CD8-positive, alpha-beta memory T cell (primary cell): ENCODE measurements at places on chromosomes 12 and 14.

- DNase-seq = no peak
These were observed 116.6 kb downstream of the BCL11B start for GRCh38 chr14:99155173-99156089.

GRCh38 chr14:104337351-104337750 is 199.0 kb downstream of the KIF26A start:
- no peak for DNase-seq

DNA sequence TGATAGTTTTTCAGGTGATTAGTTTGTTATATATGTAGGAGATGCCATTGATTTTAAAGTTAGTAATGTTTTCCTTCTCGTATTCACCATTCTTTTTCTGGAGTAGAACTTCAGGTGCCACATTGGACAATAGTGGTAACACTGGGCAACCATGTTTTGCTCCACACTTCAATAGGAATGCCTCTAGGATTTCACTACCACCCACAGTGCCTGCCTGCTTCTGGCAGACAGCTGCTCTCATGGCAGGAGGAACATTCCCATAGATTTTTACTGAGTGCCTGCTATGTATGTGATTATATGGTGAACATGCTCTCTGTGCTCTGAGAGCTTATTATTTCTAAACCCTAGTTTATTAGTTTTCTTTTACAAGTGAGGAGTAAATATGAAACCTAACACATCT is 53.7 kb downstream of the GCH1 start:
- no peak for DNase-seq

GRCh38 chr14:22381408-22381760 is 207.6 kb downstream of the DAD1 start:
- DNase-seq = no peak

DNA sequence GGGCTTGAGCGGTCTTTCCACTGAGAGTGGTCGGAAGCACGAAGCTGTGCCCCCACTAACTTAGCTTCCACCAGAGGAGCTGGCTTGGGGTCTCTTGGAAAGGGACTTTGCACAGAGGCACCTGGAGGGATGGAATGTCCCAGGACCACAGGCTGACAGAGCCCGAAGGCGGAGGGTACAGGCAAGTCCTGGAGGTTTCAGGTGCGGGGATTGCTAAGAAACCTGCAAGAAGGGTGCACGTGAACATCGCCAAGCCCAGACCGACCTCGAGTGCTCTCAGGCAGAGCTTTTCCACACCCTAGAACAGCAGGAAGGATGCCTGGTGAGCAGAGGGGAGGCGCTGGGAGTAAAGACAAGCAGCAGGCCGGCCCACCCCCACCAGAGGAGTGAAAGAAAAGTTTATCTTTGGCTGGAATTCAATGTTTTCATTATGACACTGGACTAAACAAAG is 61.6 kb downstream of the SERPINA3 start:
- DNase-seq = no peak

DNA sequence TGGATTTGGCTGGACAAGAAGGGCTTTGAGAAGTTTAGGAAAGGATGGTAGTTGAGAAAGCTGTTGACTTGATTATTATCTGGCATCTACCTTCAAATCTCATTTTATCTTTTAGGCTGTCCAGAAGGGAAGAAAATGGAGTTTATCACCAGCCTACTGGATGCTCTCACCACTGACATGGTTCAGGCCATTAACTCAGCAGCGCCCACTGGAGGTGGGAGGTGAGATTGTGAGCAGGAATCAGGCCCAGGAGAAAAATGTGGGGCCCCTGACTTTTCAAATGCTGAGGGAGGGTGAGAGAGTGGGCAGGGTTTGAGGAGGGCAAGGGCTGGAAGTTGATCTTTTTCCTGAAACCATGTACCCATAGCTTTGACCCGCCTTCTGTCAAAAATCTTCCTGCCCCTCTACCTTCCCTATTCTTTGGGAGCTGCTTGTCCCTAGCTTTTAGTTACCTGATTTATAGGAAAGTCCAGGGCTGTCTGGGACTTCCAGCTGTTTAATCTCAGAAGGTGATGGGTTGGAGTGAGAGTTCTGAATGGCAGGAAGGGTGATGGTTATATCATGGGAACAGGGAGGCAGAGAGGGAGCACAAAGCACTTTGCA is 134.2 kb downstream of the SMOC1 start:
- DNase-seq = no peak

DNA sequence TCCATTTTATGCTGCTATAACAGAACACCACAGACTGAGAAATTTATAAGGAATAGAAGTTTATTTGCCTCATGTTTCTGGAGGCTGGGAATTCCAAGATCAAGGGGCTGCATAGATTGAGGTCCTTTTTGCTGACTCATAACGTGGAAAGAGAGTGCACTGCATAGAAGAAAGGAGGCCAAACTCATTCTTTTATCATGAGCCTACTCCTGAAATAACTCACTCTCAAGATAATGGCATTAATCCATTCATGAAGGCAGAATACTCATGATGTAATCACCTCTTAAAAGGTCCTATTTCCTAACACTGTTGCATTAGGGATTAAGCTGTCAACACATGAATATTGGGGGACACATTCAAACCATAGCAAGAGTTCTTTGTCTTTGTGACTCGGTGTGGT is 60.0 kb upstream of the FBXO33 start:
- DNase-seq = no peak

DNA sequence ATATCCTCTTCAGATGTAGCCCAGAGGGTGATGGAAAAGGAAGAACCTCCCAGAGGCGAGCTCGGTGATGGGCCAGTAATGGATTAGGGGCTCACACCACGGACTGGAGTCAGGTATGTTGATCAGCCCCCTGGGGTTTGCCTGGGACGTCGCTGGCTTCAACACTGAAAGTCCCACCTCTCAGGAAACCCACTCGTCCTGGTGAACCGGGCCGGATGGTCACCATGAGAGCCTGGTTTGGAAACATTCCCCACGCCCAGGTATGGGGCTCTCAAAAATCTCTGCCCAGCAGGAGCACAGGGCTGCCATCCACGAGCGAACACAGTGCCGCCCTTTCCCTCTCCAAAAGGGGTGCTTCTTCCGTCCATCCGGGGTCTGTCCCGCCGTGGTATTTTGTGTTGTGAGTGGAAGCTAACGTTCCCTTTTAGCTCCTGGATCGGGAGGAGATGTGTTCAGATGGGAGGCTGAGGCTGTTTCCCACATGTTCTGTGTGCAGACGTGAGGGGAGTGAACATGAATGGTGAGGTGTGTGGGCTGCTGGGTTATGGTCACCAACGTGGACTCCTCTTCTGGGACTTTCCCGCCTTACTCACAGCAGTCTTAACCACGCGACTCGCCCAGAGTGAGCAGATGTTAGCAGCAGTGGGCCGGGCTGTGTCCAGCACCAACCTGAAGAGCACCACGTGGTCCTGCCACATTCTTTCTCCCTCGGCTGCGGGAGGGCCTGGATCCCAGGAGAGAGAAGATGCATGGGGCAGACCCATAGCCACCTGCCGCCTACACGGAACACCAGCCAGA is 139.2 kb downstream of the KIF26A start:
- no peak for DNase-seq

DNA sequence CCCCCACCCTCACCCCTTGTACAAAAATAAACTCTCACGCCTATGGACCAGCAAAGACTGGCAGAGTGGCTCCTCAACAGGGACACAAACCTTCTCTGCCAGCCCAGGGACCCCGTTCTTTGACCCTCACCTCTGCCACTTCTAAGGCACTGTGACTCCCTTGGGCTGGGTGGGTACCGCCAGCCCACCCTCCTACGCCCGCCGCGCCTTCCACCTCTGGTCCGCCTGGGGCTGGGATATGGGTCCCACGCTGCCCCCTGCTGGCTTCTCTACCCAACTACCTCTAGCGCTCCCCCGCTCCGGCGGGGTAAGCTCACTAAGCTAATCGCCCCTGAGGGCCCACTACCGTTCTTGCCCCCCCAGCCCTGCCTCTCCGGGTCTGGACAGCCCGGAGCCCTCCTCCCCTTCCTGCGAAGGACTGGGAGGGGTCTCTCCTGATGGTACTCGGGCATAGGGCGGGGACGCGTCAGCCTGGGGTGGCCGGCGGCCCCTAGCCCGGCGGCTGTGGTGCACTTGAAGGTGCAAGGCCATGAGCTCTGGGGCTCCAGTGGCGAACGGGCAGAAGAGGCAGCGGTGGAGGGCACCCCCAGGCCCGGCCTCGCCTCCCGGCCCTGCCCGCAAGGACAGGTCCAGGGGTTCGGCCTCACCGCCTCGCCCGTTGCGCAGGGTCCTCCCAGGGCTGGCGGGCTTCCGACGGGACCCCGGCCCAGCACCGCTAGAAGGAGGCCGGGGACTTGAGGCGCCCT is 8.1 kb downstream of the ZNF219 start:
- no peak for DNase-seq

GRCh38 chr12:107229827-107230226 is 136.5 kb upstream of the CRY1 start:
- no peak for DNase-seq

GRCh38 chr12:48889679-48890078 is 24.0 kb upstream of the RND1 start:
- DNase-seq = no peak

GRCh38 chr14:55129086-55129427 is at the start of gene LGALS3:
Gene LGALS3, plus strand, starts transcription at chr14:55129252. Its CDS starts 8,122 bp downstream, at chr14:55137374.
- DNase-seq = peak; percentile 38

- DNase-seq = no peak
These were observed 926.8 kb downstream of the BCL11B start for GRCh38 chr14:98345161-98345560.

- DNase-seq = peak; percentile 54
These were observed 458 bp downstream of the KHNYN start for GRCh38 chr14:24430143-24430681.

- DNase-seq = no peak
These were observed 332.9 kb downstream of the BCAT1 start for GRCh38 chr12:24615967-24616411.

DNA sequence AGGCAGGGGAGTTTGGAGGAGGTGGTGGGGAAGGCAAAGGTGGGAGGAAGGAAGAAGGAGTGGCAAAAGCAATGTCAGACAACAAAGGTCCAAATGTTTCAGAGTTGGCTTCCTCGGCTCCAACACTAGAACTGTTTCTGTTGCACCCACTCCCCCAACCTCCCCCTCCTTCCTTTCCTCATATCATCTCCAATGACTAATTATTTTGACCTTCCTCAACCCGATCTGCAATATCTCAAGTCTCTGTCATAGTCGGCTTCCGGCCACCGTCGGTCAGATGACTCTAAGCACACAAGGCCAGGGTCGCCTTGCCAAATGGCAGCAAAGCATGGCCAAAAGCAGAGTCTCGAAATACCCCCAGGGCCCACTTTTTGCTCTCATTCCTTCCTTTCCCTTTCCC is 637.0 kb upstream of the TBX3 start:
- DNase-seq = no peak

GRCh38 chr12:124525455-124525854 is 42.0 kb downstream of the NCOR2 start:
- no peak for DNase-seq

DNA sequence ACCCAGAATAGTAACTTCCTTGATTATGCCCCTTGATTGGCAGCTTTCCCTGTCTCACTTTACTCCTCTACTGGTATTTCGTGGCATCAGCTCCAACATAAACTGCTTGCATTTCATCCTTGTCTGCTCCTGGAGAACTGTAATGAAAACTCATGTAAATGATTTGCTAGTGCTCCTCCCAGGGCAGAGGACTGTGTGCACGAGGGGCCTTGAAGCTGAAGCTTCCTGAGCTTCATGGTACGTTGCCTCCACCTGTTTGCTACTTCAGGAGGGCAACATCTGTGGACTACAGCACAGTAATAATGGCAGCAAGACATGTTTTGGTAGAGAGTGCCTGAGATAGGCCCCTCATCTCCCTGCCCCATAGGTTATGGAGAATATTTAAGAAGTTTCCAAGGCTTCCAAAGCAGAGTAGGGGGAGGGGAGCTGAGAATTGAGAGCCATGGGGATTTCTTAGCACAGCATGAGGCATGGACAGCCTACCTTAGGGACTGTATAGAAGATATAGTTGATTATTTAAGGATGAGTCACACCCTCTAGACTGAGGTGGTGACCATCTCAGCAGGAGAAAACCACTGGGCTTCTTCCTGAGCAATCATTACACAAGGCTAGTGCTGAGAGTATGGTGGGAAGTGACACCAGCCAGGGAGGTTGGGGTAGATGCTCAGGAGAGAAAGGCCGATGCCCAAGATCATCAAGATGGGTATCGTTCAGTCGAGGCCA is 29.5 kb downstream of the CCDC198 start:
- DNase-seq = no peak

GRCh38 chr12:53744751-53745150 is 7.0 kb downstream of the CISTR start:
- DNase-seq = no peak

DNA sequence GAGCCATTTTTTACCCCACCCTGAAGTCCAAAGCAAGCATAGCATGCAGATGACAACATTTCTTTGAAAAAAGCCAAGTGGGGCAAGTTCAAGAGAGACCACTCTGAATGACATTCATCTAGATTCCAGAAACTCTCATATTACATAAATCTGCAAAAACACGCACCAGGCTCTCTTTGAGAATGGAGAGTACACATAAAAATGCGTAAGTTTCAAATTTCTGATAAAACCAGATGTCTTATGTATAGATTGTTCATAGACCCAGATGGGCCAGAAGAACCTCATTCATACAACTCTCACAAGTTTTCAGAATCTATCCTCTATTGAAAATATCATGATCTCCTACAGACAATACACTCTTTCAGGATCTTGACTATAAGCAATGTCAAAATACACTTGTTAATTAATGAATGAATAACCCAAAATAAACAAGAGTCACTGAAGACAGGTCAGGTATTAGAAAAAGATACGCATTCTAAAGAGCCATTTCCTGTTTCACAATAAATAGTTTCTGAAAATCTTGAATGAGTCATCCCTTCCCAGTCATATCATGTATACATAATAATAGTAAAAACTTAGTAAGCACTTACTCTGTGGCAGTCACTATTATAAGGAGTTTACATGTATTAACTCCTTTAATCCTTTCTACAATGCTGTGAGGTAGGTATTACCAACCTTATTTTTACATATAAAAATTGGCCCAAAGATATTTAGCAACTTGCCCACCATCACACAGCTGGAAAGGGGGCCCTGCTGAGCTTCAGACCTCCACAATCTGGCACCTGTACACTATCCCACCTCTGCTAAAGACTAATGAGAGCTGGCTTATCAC is 72.0 kb downstream of the PPP2R5E start:
- DNase-seq = no peak

- no peak for DNase-seq
These were observed 886 bp downstream of the SIX1 start for GRCh38 chr14:60648249-60648933.

- DNase-seq = no peak
These were observed 28.6 kb upstream of the DNM1L start for GRCh38 chr12:32650508-32650907.

- no peak for DNase-seq
These were observed 213.4 kb downstream of the EGLN3 start for GRCh38 chr14:33737446-33737845.

GRCh38 chr12:103933237-103933636 is 3.0 kb downstream of the HSP90B1 start:
- DNase-seq = no peak

DNA sequence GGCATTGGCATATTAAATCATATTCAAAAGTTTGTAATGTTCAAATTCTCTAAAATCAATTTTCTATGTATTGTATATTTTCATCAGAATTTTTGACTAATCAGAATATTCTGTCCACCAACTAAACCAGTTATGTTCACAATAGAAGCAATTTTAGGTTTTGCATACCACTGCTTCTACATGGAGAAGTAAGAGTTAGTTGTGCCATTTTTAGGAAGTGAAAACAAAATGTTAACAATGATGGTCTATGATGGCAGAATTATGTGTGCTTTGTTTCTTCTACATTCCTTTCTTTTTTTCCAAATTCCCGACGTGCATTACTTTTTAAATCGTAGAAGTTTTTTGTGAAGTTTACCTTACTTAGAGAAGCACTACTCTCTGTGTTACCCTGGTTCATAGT is 29.5 kb downstream of the ABHD12B start:
- DNase-seq = no peak
